ENCODE measurements at places on chromosomes 16 and 17.

- DNase-seq, result no peak
Measured at GRCh38 chr16:14186007-14186794, 115.1 kb downstream of the MRTFB start.

- DNase-seq, result no peak
Measured at GRCh38 chr17:71966459-71967313, 154.1 kb upstream of the SOX9 start.

GRCh38 chr16:89456419-89456959 is 33.9 kb downstream of the ANKRD11 start:
- DNase-seq, result no peak

DNA sequence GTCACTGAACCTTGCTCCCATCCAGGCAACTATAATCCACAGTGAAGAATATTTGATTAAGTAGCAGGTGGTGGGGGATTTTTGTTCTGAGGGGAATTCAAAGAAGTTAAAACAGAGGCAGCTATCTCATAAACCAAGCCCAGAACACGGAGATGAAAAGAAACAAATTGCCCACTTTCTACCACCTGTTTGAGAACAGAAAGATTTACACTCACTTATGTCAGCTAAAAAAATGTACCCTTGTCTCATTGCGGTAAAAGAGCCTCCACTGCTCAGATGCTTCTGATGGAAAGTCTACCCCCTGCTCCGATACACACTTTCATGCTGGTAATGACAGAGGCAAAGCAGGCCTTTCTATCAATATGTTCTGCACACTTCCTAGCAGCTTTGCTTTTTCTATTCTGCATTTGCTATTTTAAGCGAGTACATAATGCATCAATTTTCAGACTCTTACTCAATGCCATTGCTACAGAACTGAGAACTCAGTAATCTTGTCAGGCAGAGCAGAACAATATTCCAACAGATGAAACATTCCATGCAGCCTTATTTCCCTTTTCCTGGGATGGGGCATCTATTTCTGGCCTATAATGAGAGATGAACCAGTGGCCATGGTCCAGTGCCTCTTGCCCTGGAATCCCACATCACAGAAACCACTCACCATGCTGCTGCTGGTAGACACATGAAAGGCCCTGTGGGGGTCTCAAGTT is 29.0 kb downstream of the CDK5R1 start:
- DNase-seq, result no peak

DNA sequence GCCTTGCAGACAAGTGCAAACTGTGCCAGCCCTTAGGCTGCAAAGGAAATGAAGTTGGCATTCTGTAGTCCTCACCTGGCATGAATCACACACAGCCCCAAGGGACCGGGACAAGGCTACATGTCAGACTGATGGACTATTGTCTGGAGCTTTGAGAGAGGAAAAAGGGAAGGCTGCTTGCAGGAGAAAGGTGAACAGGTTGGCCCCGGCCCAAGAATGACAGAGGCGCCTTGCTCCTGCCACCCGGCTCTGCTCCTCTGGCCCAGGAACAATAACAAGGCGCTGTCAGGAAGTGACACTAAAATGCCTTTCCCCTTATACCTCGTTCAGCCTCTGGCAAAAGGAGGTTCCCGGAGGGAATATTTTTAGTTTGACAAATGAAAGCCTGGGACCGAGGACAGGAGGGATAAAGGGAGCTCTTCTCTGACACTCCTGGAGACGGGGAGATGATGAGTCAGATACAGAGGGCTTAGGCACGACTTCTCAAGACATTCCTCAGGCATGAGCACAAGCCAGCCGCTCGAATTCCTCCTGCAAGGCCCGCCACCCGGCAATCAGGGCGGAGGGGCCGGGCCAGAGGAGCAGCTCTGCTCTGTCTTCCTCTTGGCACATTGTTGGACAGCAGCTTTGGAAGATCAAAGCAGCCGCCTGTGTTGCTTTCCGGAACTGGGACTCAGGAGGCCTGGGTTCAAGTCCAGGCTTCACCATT is 105.8 kb downstream of the NOG start:
- DNase-seq, result no peak

GRCh38 chr17:28201315-28201714 is 117.7 kb upstream of the TMEM97 start:
- no peak for DNase-seq

- no peak for DNase-seq
Measured at GRCh38 chr16:4264546-4264945, 8.3 kb downstream of the TFAP4 start.

- DNase-seq, result no peak
Measured at GRCh38 chr16:11759997-11760396, 17.3 kb upstream of the TXNDC11 start.

GRCh38 chr17:77738751-77739531 is 219.6 kb upstream of the TNRC6C start:
- DNase-seq, result no peak

DNA sequence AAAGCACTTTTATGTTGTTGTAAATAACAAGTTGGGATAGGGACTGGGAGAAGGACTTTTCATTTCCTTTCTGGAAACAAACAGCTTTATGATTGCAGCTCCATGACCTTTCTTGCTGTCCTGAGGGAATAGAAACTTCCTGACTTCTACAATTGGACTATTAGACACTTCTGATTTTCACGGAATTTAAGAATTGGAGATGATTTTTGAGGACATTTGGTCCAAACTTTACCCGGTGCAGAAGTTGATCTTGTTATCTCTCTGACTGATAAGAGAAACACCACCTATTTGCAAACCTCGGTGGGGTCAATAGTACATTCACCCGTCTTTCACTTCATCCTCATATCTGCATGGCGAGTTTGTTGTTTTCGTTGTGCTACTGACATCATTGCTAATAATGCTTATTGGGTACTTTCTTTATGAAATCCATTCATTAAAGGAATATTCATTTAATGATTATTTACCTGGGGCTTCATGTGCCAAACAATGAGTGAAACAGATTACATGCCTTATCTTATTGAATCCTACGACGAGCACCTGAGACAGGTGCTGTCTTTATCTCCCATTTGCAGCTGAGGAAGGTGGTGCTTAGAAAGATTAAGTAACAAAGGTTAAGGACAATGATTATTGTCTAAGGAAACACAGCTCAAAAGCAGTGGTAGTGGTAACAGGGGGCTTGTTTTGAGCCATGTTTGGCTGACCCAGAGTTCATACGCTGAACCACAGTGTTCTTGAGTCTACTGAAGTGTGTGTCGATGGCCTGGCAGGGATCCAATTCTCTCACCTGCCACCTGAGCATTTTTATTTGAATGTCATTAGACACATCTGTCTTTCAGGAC is 176.9 kb upstream of the FAM20A start:
- no peak for DNase-seq

- DNase-seq, result no peak
Measured at GRCh38 chr16:57132470-57132869, 40.1 kb downstream of the CPNE2 start.

DNA sequence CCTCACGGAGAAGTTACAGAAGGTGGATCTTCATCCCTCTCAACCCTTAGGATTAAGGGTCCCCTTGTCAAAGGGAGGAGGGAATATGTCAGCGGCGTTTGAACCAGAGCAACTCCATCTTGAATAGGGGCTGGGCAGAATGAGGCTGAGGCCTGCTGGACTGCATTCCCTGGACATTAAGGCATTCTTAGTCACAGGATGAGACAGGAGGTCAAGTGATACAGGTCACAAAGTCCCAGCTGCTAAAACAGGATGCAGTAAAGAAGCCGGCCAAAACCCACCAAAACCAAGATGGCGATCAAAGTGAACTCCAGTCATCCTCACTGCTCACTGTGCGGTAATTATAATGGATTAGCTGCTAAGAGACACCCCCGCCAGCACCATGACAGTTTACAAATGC is 36.7 kb downstream of the RBFOX3 start:
- no peak for DNase-seq

DNA sequence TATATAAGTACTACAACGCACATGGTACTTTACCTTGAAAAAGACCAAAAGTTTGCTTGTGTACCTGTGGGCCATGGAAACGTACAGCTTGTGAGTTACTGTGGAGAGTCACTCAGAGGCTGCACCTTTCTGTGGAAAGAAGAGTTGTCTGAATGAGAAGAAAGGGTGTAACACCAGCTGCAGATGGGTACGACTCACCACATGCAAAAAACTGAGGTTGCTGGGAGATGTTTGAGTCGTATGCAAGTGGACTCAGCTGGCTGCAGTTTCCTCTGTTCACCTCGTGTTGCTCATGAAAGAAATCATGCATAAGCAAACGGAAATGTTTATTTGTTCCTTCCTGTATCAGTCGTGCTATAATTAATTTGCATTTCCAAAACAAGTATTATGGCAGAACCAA is 22.4 kb upstream of the DYNLRB2 start:
- DNase-seq, result peak; percentile 15

DNA sequence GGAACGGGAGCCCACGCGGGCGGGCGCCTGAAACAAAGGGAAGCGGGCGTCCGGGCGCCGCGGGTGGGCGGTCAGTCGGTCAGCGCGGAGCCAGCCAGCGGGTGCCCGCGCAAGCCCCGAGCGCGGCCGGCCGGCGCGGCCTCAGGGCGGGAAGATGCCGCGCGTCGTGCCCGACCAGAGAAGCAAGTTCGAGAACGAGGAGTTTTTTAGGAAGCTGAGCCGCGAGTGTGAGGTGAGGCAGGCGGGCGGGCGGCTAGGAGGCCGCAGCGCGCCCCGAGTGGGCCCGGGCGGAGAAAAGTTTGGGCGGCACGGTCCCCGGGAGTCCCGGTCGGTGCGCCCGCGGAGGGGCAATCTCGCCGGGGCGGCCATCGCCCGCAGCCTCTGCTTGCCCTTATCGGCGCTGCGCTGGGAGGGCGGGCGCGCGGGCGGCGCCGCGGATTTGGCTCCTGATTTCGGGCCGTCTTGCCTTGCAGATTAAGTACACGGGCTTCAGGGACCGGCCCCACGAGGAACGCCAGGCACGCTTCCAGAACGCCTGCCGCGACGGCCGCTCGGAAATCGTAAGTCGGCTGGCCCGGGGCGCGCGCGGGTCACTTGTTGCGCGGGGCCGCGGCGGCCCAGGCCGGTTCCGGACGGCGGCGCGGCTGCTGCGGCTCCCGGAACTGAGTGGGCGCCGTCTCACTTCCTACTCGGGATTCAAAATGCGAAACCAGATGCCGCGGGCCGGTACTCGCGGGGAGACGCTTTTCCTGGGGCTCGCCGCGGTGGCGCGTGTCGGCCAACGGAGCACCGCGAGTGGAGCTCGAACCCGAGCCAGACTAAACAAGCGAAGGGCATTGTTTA is 526 bp downstream of the CBFB start:
- DNase-seq, result peak; percentile 48

GRCh38 chr17:79330696-79331095 is 256.1 kb downstream of the ENGASE start:
- no peak for DNase-seq

DNA sequence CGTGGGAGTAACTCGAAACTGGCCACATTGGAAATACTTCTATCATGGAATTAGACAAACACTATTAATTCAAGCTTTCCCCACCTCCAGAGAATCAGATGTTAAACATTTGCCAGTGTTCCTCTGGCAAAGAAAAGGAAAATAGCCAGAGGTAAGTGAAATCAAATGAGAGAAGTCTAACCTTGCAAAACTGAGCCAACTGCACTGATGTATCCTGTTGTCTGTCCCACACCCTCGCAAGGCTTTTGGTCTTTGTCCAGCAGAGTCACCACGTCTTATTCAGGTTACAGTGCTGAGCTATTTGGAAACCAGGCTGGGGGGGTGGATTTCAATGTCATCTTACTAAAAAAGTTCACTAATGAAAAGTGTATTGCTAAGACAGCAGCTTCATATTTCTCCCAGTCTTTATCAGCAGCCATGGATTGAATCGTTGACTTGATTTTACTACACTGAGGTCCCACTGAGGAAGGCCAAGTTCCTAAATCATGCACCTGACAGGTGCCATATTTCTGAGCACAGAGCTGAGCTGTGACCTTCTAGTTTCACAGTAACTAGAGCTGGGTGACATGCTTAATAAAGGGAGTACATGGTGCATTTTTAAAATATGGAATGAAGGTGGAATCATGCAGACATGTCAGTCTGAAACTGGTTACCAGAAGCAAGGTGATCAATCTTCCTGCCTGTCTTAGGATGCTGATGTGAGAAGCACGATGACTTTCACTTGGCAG is 85.2 kb upstream of the HSBP1 start:
- DNase-seq, result no peak

- DNase-seq, result no peak
Measured at GRCh38 chr16:65771707-65772106, 594.8 kb upstream of the CDH5 start.

DNA sequence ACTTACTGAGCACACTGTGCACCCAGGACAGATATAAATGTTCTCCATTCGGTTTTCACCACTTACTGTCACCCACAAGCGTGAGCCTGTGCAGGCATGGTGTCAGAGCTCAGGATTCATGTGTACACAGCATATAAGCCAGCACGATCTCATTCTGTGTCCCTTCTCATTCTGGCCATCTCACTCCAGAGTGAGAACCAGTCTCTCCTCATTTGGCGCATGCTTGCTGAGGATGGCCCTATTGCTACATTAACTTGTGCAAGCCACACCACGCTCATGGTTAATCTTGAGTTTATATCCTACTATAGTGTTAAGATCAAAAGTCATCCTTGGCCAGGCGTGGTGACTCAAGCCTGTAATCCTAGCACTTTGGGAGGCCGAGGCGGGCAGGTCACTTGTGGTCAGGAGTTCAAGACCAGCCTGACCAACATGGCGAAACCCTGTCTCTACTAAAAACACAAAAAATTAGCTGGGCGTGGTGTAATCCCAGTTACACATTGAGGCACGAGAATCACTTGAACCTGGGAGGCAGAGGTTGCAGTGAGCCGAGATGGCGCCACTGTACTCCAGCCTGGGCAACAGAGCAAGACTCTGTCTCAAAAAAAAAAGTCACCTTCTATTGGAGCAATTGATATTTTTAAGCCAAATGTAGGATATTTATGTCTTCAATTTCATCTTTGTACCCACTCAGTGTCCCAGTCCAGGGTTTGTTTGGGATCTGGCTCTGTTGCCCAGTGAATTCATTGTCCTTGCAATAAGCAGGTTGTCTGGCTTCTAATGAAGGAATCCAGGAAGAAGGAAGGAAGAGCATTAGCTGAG is 20.9 kb downstream of the SOCS1 start:
- DNase-seq, result no peak

GRCh38 chr17:40338058-40338457 is 26.5 kb downstream of the GJD3 start:
- no peak for DNase-seq

Data from CD4-positive, alpha-beta T cell treated with Interleukin-1 beta for 1 hour (primary cell).